Dermis microvascular lymphatic vessel endothelial cell (primary cell): ENCODE measurements at places on chromosomes 1 and 21. TPM values are rescaled to one million over a fixed set of nuclear protein-coding genes. Genes with fewer than 3 reads are reported as not detected.

DNA sequence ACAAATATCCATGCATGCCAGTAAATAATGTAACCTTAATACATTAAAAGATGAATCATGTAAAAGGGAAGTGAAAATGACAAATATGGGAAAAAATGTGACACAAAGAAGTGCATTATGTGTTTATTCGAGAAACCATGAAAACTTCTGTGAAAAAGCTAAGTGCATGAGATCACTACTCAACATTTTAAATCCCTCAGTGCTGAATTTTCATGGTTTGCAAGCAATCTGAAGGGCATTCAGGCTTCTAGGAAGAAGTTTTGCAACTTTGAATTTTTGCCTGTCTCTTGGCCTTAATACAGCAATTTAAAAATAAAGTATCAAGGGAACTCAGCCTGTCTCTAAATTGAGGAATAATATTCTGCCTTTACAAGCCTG, 78.2 kb downstream of the MAP3K7CL start:
- peak; percentile 82 for DNase-seq

GRCh38 chr1:48031676-48032075, 34.5 kb upstream of the TRABD2B start:
- DNase-seq: no peak

GRCh38 chr1:48093696-48094528, 96.7 kb upstream of the TRABD2B start:
- peak; percentile 25 for DNase-seq

Gene OR2L2
- total RNA-seq: not detected in 2 replicates

- DNase-seq: no peak
Observed at GRCh38 chr1:41862384-41863221, 56.1 kb downstream of the HIVEP3 start.

Gene CD53
- not detected in 2 replicates for total RNA-seq

- no peak for DNase-seq
Observed at GRCh38 chr1:209871430-209871829, 43.7 kb downstream of the UTP25 start.

- DNase-seq: no peak
Observed at GRCh38 chr21:38493549-38494250, 4.6 kb downstream of the ERG start.

DNA sequence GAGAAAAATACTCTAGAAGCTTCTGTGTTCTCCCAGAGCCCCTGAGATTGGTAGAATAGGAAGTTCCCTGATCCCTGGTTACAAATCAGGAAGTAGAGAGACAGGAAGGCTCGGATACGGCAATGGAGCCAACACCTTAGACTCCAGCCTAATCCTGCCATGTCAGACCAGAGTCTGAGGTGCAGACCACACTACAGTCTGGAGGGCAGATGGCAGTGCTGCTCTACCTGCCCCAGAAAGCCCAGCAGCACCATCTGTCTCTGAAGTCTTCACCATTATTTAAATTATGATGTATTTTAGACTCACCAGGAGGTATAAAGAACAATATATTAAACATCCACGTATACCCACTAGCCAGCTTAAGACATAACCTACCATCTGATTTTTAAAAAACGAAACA, 93.0 kb downstream of the MTR start:
- no peak for DNase-seq

Gene PALMD
- total RNA-seq: 10.9 and 22.0 TPM in 2 replicates

- DNase-seq: no peak
Observed at GRCh38 chr1:29482991-29483390, 246.7 kb downstream of the PTPRU start.
